DND-41 (cell line): ENCODE measurements at places on chromosomes 2 and 18.

DNA sequence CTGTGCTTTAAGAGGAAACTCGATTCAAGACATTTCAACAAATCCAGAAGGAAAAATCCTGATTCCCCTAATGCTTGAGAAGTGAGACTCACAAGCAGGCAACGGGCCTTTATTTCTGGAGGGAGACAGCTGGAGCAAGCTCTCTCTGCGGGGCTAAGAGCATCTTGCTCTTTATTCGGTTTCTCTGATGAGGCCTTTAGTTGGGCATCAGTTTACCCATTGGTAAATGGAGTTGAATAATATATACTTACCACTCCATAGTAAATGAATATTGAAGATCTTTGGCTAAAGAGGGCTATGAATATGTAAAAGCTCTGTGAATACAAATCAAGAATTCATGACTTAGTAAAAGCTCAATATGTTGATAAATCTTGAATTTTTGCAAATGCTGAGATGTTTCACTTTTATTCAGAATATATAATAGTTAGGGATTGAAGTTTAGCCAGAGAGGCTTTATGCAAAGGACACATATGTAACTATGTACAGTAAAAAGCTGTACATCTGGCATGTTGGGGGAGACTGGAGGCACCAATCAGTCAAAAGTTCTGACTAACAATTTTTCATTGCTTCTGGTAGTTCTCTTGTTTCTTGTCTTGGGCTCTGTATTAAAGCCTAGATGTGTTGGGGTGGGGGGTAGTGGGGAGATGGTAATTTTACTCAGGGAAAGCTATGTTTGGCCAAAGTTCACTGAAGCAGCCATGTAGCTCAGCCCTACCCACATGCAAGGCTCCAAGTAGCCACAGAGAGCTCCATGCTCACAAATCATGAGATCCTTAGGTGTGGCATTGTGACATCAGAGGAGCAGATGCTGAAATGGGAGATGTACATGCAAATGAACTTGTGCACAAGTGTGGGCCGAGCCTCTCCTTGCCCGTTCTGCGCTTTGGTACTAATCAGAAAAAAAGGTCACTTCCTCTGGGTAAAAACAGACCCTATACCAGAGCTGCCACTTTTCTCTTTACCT, 200.2 kb downstream of the SATB2 start:
- H3K27ac ChIP-seq = no peak overlapping the region
- H3K4me1 ChIP-seq = no peaks in the 10 kb centered on the region
- no peaks in the 10 kb centered on the region for H3K36me3 ChIP-seq
- H3K27me3 ChIP-seq = no peaks in the 10 kb centered on the region
- DNase-seq = no peak
- no peak overlapping the region for H3K4me3 ChIP-seq

DNA sequence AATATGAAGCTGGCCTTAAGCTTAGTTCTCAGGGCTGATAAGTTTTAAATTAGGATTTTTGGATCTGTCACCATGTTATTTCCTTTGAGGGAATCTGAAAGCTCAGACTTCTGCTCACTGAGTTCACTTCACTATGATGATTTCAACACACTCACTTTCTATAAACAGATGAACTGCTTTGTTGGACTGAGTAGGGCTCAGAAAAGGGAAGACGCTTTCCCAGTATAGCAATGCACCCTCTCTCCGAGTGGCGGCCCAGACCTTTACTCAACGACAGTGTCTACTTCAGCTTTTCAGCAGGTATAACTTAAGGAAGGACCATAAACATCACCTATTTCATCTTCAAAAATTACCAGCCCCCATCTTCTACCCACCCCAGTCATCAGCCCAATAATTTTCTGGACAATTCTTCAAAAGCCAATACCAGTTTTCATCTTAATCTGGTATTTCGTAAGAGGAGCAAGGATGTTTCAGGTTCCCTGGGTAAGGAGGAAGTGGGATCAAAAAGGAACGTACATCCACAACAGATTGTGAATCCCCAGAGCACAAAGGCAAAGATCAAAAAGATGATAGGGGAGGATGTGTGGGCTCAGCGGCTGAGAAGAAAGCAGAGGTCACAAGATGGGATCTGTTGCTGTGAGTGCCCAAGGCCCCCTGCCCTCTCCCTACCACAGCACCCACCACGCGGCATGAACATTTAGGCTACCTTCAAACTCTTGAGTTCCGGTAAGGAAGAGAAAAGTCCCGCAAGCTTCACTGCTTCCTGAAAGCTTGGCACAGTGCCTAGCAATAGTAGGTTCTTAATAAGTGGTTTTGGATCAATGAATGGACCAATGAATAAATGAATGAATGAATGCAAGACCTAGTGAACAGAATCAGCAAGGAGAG, 41.9 kb downstream of the LPIN2 start:
- H3K4me3 ChIP-seq = no peak overlapping the region
- peak overlapping the region; percentile 63 for H3K27ac ChIP-seq
- H3K36me3 ChIP-seq = no peaks in the 10 kb centered on the region

DNA sequence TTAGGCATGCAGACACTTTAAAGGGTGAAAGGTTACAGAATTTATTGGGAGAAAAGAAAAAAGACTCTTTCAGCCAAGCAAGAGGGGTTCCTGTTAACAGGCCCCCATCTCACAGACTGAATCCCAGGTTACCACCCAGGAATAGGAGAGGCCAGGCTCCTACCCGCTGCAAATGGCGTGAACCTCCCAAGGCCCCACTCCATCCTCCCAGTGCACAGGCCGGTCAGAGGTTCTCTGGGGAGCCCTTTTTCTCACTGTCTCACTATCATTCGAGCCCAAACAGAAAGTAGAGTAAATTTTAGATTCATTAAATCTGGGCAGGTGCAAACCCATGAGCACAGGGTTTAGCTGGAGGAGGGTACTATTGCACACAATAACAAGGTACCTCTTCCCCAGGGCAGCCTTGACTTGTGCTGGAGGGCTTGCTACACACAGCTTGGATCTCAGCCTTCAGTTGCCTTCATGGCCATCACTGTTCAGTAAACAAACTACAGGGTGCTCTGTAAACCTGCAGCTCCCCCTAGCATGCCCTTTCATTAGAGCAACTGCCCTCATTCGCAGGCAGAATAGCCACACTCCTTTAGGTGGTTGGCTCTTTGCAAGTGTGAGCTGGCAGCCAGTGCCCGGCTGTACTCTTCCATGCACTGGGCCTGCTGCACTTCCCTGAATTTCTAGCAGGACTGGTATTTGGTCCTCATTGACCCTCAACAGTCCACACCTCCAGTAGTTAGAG, 7.3 kb upstream of the PLEK start:
- peak; percentile 10 for DNase-seq
- H3K36me3 ChIP-seq = no peaks in the 10 kb centered on the region
- no peak overlapping the region for H3K4me3 ChIP-seq
- H3K27ac ChIP-seq = no peak overlapping the region
- no peaks in the 10 kb centered on the region for H3K27me3 ChIP-seq
- H3K4me1 ChIP-seq = peaks cover 7% of the 10 kb centered on the region

- H3K4me3 ChIP-seq = no peak overlapping the region
- no peak overlapping the region for H3K27ac ChIP-seq
- DNase-seq = no peak
- peaks cover 10% of the 10 kb centered on the region for H3K27me3 ChIP-seq
- H3K4me1 ChIP-seq = no peaks in the 10 kb centered on the region
Observed at GRCh38 chr2:108436976-108437375, 12.0 kb upstream of the GCC2 start.

DNA sequence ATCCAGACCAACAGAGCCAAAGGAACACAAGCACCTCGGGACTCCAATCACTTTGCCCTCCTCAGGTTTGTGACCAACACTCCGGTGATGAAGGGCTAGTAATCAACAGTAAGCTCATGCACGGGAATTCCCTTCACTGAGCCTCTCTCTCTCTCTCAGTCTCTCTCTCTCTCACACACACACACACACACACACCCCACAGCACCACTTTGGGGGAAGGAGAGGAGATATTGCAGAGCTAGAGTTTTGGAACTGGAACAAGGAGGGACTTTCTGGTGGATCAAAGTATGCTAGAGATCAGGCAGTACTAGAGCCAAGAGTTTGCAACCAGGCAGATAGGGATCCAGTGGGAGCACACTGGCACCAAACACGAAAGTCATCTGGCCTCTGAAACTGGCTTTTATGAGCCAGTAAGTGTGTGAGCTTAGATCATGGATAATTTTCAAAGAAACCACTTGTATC, 98.7 kb downstream of the ANKRD44 start:
- H3K4me3 ChIP-seq = no peak overlapping the region
- H3K36me3 ChIP-seq = no peaks in the 10 kb centered on the region
- DNase-seq = no peak
- H3K27ac ChIP-seq = peak overlapping the region; percentile 80
- H3K4me1 ChIP-seq = peaks cover 35% of the 10 kb centered on the region

DNA sequence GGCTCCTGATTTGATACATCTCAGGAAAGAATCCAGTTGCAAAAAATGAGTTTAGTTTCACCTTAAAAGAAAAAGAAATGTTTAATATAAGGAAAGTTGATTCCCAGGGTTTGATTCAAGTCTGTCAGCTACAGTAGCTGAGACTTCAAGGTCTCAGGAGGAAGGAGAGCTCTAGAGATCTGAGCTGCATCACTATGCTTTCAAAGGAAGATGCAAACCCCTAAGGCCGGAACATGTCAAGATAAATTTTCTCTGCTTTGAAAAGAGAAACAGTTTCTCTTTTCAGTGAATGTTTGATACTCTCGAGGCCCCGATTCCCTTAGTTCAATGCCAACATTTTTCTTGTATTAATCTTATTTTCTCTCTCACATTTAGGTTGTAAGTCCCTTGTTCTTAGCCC, 128.6 kb downstream of the RGPD3 start:
- no peaks in the 10 kb centered on the region for H3K27me3 ChIP-seq
- H3K4me3 ChIP-seq = no peak overlapping the region
- peaks cover 11% of the 10 kb centered on the region for H3K4me1 ChIP-seq
- no peak for DNase-seq

DNA sequence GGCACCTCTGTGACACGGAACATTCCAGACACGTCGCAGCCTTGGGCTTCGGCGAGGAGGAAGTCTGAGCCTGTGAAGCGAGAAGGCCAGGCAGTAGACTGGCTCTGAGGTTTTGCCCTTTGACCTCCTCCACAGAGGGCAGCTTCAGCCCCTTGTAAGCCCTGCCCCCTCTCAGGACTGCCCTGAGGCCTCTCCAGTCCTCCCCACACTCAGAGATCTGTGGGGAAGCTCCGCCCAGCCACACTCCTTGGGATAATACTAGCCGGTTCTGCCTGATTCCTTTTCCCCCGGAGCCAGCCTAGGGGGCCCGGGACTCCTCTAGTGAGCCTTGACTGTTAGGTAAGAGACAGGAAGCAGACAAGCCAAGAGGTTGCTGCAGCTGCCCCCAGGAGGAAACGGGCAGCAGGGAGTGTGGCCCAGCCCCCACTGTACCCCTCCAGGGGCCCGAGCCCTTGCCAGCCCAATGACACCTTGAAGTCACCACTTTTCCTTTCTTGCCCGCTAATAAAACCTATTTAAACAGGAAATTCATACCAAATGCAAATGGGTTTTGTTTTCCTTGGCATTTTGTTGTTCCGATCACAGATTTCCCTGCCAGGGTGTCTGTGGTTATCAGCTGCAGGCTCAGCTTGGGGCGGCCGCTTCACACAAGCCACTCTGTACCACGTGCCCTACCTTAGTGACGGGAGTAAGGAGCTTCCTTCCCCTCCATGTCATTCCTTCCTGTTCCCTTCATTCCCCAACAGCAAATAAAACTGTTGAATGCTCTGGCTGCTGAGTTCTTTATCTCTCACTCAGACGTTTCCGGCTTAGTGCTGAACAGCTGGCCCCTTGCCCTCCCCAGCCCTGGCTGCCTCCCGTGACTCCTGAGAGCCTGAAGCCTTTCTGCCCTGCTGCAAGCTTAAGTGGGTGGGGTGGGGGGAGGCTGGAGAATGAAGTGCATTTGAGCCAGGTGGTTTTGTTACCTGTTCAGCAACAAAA, 124.7 kb downstream of the CABLES1 start:
- H3K4me1 ChIP-seq = peaks cover 35% of the 10 kb centered on the region
- no peaks in the 10 kb centered on the region for H3K27me3 ChIP-seq
- H3K27ac ChIP-seq = peak overlapping the region; percentile 90
- peak overlapping the region; percentile 53 for H3K4me3 ChIP-seq

GRCh38 chr2:151619337-151619989, 114.8 kb downstream of the NEB start:
- H3K36me3 ChIP-seq = no peaks in the 10 kb centered on the region
- H3K27ac ChIP-seq = no peak overlapping the region
- H3K4me3 ChIP-seq = no peak overlapping the region
- H3K27me3 ChIP-seq = no peaks in the 10 kb centered on the region
- DNase-seq = no peak
- H3K4me1 ChIP-seq = no peaks in the 10 kb centered on the region
